Caco-2 (cell line): ENCODE measurements at places on chromosomes 7 and 10. TPM values are rescaled to one million over a fixed set of nuclear protein-coding genes. Genes with fewer than 3 reads are reported as not detected.

The SPDYE16 gene
- total RNA-seq = 0.34 and 0.44 TPM in 2 replicates

The SFTPA1 gene
- not detected in 2 replicates for total RNA-seq

The TFEC gene
- 38.3 and 45.1 TPM in 2 replicates for total RNA-seq

DNA sequence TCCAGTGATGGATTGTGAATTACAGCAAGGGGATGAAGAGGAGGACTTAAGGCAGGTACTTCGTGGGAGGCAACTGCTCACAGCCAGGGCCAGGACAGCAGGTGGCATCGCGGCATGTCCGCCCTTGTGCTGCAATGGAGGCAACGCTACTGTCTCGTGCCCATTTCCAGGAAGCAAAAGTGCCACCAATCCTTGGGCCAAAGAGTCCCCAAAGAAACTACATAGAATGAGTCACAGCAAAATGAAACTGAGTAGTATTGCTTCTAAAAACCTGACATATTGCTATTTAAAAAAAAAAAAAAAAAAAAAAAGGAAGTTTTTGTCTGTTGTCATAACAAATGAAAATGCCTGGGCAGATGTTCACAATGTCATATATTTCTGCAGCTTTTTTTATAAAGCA lies 46.6 kb downstream of the RSU1 start:
- no peak overlapping the region for H3K27ac ChIP-seq
- no peak for DNase-seq

The GJD4 gene
- 0.18 TPM in 1 of 2 replicates, not detected in the other for total RNA-seq

GRCh38 chr7:6232534-6232933 lies 39.9 kb downstream of the CYTH3 start:
- no peaks in the 10 kb centered on the region for H3K36me3 ChIP-seq
- H3K27me3 ChIP-seq = no peaks in the 10 kb centered on the region
- H3K4me3 ChIP-seq = no peak overlapping the region
- DNase-seq = no peak

GRCh38 chr10:68997211-68997610 lies 8.6 kb downstream of the KIFBP start:
- H3K27me3 ChIP-seq = no peaks in the 10 kb centered on the region
- H3K36me3 ChIP-seq = peaks cover 2% of the 10 kb centered on the region; the same call in 1 of the 2 replicates
- H3K27ac ChIP-seq = no peak overlapping the region
- no peak overlapping the region for H3K4me3 ChIP-seq

The PLEKHA1 gene
- 48.4 and 48.5 TPM in 2 replicates for total RNA-seq

The EPHB4 gene
- total RNA-seq = 112 and 117 TPM in 2 replicates

DNA sequence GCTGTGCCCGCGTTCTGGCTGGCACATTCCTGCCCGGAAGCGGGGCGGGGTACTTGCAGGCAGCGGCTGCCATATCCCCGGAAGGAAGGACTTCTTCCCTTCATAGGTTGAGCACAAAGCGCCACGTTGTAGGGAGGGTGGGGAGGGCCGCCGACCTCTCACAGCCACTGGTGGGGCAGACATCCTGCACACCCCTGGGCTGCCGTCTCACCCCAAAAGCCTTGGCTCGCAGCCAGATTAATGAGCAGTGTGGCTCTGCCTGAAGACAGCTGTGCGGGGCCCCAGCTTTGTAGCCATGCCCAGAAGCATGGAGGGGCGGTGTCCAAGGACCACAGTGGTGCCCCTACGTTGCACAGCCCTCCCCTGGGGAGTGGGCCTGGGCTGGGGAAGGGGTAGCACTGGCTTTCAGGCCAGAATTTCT lies 54.3 kb upstream of the DPYSL4 start:
- H3K4me1 ChIP-seq = no peaks in the 10 kb centered on the region
- H3K27ac ChIP-seq = no peak overlapping the region
- no peak for DNase-seq
- no peaks in the 10 kb centered on the region for H3K36me3 ChIP-seq
- no peak overlapping the region for H3K4me3 ChIP-seq

GRCh38 chr10:59903871-59904270 lies 2.5 kb downstream of the CCDC6 start:
- no peak for DNase-seq
- H3K27me3 ChIP-seq = no peaks in the 10 kb centered on the region
- no peaks in the 10 kb centered on the region for H3K36me3 ChIP-seq
- peaks cover 57% of the 10 kb centered on the region for H3K4me1 ChIP-seq
- no peak overlapping the region for H3K27ac ChIP-seq
- H3K4me3 ChIP-seq = no peak overlapping the region

DNA sequence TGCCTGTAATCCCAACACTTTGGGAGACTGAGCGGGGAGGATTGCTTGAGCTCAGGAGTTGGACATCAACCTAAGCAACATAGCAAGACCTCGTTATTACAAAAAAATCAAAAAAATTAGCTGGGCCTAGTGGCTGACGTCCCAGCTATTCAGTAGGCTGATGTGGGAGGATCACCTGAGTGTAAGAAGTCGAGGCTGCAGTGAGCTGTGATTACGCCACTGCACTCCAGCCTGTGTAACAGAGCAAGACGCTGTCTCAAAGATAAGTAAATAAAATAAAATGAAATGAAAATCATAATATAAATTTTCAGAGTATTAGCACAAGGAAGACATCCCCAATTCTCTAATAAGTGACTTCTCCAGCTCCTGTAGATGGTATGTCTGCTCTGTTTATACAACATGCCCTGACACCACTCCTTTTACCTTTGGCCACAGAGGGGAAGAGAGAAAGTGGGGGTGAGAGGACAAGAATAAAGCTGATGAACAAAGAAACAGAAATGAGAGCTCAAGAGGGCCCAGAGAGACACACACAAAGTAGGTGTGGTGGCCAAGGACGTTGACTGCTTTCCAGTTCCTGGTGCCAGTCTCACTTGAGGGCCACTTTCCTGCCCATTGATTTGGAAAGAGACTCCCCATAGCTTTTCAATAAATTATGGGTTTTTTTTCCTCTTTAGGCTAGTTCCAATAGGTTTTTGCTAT lies 62.9 kb downstream of the PTTG1IP2 start:
- H3K4me1 ChIP-seq = no peaks in the 10 kb centered on the region
- no peaks in the 10 kb centered on the region for H3K36me3 ChIP-seq
- DNase-seq = no peak
- no peaks in the 10 kb centered on the region for H3K27me3 ChIP-seq
- H3K4me3 ChIP-seq = no peak overlapping the region
- no peak overlapping the region for H3K27ac ChIP-seq
